ENCODE measurements at places on chromosomes 5 and 9.

DNA sequence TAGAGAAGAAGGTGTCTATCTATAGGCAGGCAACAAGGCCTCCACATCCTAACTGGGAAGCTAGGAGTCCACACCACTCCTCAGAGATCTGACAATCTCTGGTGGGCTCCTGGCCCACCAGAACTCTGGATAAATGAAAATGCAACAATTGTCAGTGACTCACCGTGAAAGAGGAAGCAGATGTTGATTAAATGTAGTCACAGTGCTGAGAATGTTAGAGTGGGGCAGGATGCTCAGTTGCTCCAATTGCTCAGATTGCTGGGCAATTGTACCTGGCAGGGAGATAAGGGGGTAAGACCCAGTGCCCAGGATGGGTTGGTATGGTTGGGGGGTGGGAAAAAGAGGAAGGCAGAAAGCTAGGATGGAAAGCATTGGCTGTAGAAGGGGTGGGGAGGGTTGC lies 4.3 kb downstream of the CCL19 start:
- no peak for DNase-seq

- no peak for DNase-seq
These were observed 50.4 kb upstream of the MVB12B start for GRCh38 chr9:126276056-126276728.

DNA sequence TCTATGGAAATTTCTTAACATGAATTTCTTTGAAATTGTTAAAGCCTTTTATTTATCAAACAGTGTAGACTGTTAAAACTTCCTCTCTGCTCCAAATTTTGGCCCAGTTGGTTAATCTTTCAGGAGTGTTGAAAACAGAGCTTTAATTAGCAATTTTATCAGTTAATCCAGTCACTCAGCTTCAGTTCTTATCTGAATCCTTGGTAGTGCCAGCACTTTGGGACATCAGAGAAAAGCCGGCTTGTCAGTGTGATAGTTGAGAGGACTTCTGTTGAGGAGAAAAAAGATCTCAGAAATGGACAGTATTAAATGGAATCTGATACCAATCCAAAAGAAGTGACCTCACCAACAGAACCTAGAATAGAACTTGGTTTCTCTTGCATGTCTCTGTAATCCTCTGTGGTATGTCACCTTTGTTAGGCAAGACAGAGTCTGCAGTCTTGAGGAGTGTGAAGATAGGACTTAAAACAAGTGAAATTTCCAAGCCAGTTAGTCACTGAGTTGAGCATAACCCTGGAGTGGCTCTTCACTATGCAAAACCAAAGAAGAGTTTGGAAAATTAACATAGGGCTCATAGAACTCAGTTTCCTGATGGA lies 251.8 kb downstream of the NNT start:
- DNase-seq = no peak

DNA sequence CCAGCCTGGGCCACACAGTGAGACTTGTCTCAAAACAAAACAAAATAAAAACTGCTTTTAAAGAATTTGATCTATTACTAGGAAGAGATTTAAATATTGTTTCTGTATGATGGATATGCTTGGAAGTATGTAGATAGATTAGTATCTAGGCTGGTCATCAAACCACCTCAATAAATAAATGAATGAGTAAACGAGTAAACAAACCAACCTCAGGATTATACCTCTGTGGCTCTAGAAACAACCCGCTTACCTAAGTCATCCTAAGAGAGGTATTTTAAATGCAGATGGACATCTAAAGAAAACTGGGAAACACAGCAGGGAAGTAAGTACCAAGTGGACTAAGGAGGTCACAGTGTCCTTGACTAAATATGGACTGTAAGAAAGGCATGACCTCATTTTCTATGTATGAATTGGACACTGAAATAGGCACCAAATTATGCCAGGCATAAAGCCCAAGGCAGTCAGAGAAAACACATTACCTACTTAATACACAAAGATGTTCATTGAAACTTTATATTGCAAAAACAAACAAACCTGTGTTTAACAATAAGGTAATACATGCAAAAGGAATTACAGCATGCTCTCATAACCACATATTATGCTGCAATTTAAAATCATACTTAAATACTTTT lies 7.3 kb downstream of the ANKH start:
- no peak for DNase-seq

All from hepatocyte (in vitro differentiated cells).